ENCODE measurements at places on chromosomes 4 and X. TPM values are rescaled to one million over a fixed set of nuclear protein-coding genes. Genes with fewer than 3 reads are reported as not detected.

The SCML1 gene
- total RNA-seq = 2.7 TPM

The ZNF157 gene
- total RNA-seq = 2.9 TPM

The USP17L10 gene
- total RNA-seq = not detected

The SSX2 gene
- not detected for total RNA-seq

The DMRTC1B gene
- 1.8 TPM for total RNA-seq

The CPE gene
- total RNA-seq = 253 TPM

The SOX3 gene
- total RNA-seq = 0.71 TPM

The SLC34A2 gene
- 2.1 TPM for total RNA-seq

The GAB1 gene
- 29.7 TPM for total RNA-seq

DNA sequence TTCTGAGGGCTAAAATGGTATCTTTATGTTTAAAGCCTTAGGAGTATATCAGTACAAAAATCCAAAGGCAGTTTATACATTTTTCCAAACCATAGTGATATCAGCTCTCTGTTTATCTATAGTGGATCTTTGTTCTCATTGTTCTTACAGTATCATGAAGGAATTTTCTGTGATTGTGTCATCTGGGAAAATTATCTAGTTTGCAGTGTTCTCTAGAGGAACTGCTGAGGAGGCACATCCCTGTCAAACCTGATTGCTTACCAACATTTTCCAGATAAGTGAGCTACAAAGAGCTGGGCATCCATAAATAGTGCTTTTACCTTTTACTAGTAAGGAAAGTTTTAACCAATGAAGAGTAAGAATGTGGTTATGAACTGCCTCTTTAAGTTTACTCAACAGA, 44.9 kb upstream of the SLC25A31 start:
- H3K27me3 ChIP-seq = peaks cover 2% of the 10 kb centered on the region
- DNase-seq = no peak
- H3K4me1 ChIP-seq = no peaks in the 10 kb centered on the region
- H3K36me3 ChIP-seq = no peaks in the 10 kb centered on the region
- no peak overlapping the region for H3K27ac ChIP-seq

DNA sequence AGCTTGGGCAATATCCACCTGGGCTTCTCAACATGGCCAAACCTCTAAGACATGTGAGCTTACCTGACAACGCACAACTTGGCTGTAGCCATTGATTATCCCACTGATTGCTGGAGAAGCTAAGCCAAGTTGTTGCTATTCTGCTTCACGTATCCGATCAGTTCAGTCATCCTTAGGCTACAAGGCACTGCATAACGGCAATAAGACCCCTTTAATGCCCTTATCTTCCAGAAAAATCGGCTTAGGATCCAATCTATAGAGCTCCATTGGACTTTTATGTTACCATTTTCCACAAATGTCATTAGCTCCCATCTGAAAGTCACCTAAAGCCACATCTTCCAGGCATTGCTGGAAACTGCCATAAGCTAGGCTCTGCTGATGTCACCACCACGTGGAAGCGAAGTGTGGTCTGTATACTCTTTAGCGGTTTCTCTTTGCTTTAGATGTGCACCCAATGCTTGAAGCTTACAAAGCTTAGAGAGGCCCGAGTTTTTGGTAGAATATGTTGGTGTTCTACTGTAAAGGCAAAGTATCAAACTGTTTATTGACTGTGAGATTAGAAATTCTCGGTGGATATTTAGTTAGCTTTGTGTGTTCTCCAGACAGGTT, 163.1 kb downstream of the CPE start:
- no peak for DNase-seq
- peaks cover 7% of the 10 kb centered on the region for H3K4me1 ChIP-seq
- H3K4me3 ChIP-seq = no peak overlapping the region
- peak overlapping the region; percentile 86 for H3K27ac ChIP-seq
- H3K36me3 ChIP-seq = no peaks in the 10 kb centered on the region

DNA sequence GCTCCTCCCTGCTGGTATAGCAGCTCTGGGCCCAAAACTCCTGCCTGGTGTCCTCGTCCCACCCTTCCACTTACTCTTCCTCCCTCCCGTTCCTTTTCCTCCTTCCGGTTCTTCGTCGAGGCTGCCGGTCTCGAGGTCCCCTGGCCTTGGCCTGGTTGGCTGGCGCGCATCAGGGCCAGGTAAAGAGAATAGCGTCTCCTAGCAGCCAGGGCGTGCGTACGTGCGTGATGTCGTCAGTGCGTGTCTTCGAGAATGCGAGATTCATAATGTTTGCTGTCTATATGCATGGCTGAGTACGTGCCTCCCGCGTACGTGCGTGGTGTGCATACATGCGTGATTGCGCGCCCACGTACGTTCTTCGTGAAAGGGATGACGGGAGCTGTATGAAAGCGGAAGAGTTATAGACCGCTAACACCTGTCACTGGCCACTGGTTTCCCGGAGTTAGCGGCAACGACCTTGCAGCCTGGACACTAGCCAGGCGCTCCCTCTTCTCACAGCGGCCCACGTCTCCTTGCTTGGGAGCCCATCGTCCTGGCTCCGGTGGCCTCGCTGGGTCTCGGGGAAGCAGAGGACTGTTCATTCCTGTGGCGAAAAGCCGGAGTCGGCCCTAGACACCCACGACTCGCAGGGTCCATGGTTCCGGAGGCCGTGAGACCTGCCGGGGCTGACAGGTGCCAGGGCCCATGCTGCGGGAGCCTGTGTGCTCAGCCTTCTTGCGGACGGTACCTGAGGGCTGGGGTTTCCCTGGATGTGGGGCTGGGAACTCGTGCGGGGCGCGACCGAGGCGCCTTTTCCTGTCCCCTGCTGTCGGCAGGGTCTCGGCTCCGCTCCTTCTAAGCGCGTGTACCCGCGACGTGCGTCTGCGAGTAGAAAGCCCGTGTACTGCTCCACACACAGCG, at the start of gene EOLA1:
TSS of gene EOLA1 (plus strand) at position 392 of the 900 bp plus-strand sequence. CDS start 4,619 bp downstream, outside the sequence.
- no peaks in the 10 kb centered on the region for H3K36me3 ChIP-seq
- H3K4me3 ChIP-seq = peak within 1 kb of the TSS; percentile 90
- H3K27me3 ChIP-seq = no peaks in the 10 kb centered on the region

GRCh38 chr4:82230306-82230705, 143.5 kb downstream of the HNRNPD start:
- no peak overlapping the region for H3K27ac ChIP-seq
- H3K4me1 ChIP-seq = peaks cover 6% of the 10 kb centered on the region
- DNase-seq = no peak
- H3K4me3 ChIP-seq = no peak overlapping the region
- H3K27me3 ChIP-seq = no peaks in the 10 kb centered on the region

- no peaks in the 10 kb centered on the region for H3K36me3 ChIP-seq
- no peak overlapping the region for H3K27ac ChIP-seq
- no peak for DNase-seq
- no peak overlapping the region for H3K4me3 ChIP-seq
- H3K4me1 ChIP-seq = peaks cover 8% of the 10 kb centered on the region
Measured at GRCh38 chr4:107725281-107725859, 5.3 kb upstream of the PAPSS1 start.

DNA sequence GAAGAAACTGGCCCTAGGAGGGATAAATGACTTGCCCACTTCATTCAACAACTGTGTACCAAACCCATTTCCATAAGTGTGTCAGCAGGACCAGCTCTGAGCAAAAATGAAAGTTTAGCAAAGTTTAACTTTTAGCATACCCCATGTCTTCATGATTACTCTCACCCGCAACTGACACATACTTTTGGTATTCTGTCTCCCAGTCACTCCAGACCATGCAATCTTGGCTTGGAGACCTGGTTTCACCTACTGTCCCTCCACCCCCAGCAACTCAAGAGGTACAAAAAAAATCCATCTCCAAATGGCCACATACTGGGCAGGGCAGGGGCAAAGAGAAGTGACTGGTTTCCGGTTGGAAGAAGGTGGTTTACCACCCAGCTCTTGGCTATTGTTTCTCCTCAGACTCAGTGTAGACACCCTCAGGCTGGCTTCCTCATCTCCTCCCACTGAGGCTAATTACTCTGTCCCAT, 79.8 kb downstream of the RLIM start:
- no peak for DNase-seq
- H3K27me3 ChIP-seq = peaks cover 2% of the 10 kb centered on the region
- H3K27ac ChIP-seq = no peak overlapping the region
- peaks cover 4% of the 10 kb centered on the region for H3K4me1 ChIP-seq
- H3K4me3 ChIP-seq = no peak overlapping the region

- H3K36me3 ChIP-seq = no peaks in the 10 kb centered on the region
- no peak overlapping the region for H3K4me3 ChIP-seq
- H3K27ac ChIP-seq = no peak overlapping the region
- H3K27me3 ChIP-seq = no peaks in the 10 kb centered on the region
Measured at GRCh38 chrX:98398542-98398941, 1514.8 kb downstream of the RPA4 start.

DNA sequence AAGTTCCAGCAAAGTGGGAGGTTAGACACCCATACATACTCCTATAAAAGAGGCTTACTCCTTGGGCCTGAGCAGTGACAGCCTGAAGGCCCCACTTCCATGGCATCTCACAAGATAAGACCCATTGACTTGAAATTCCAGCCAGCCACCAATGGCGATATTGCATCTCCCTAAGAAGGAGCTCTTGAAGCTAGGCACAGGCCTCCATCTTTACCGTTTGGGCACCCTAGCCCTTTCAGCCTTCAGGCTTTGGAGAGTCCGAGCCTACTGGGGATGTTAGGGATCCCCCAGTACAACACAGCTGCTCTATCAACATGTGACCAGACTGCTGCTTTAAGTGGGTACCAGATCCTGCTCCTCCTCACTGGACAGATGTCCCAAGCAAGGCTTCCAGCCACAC, 189.5 kb downstream of the MAGEE1 start:
- no peak for DNase-seq
- no peaks in the 10 kb centered on the region for H3K36me3 ChIP-seq
- no peak overlapping the region for H3K27ac ChIP-seq
- no peaks in the 10 kb centered on the region for H3K4me1 ChIP-seq
- no peak overlapping the region for H3K4me3 ChIP-seq
- H3K27me3 ChIP-seq = no peaks in the 10 kb centered on the region

DNA sequence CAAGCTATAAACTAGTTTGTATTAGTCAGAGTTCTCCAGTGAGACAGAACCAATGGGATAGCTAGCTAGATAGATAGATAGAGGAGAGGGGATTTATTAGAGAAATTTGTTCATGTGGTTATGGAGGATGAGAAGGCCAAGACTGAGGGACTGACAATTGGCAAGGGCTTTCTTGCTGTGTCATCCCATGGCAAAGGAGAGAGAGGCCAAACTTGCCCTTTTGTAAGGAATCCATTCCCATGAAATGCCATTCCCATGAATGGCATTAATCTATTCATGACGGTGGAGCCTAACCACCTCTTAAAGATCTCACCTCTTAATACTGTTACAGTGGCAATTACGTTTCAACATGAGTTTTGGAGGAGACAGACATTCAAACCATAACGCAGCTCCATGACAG, 58.1 kb downstream of the LINC00632 start:
- DNase-seq = no peak
- H3K27me3 ChIP-seq = no peaks in the 10 kb centered on the region
- no peak overlapping the region for H3K4me3 ChIP-seq
- H3K36me3 ChIP-seq = no peaks in the 10 kb centered on the region

GRCh38 chr4:73070074-73070390, 516 bp upstream of the COX18 start:
- DNase-seq = no peak
- H3K36me3 ChIP-seq = no peaks in the 10 kb centered on the region
- H3K27me3 ChIP-seq = peaks cover 3% of the 10 kb centered on the region
- peak overlapping the region; percentile 99 for H3K27ac ChIP-seq
- peak overlapping the region; percentile 98 for H3K4me3 ChIP-seq

GRCh38 chr4:14888790-14889572, 113.3 kb upstream of the CPEB2 start:
- H3K27me3 ChIP-seq = no peaks in the 10 kb centered on the region
- no peaks in the 10 kb centered on the region for H3K4me1 ChIP-seq
- H3K27ac ChIP-seq = no peak overlapping the region
- no peak overlapping the region for H3K4me3 ChIP-seq
- no peak for DNase-seq

DNA sequence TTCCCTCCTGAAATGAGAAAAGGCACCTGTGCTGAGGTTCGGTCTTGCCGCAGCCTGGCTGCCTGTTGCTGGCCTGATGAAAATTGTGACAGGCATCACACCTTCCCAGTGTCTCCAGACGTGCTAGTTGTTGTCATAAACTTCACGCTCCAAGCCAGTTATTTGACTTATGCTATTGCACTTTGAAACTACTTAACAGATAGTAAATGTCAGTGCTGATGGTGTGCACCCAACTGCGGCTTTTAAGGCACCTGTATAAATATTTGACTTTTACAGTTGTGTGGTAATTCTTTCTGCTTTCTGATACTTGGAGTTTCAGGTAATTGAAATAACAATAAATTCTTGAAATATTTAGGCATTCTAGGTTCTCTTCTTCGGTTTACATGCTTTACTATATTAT, 1.8 kb downstream of the WWC2 start:
- no peaks in the 10 kb centered on the region for H3K36me3 ChIP-seq
- H3K27ac ChIP-seq = no peak overlapping the region
- no peak for DNase-seq

GRCh38 chr4:48939785-48940184, 33.2 kb upstream of the OCIAD2 start:
- H3K4me3 ChIP-seq = no peak overlapping the region
- DNase-seq = no peak
- H3K4me1 ChIP-seq = no peaks in the 10 kb centered on the region
- no peaks in the 10 kb centered on the region for H3K27me3 ChIP-seq

- H3K4me3 ChIP-seq = no peak overlapping the region
- peak overlapping the region; percentile 5 for H3K27ac ChIP-seq
- H3K36me3 ChIP-seq = peaks cover 4% of the 10 kb centered on the region
- DNase-seq = no peak
- H3K4me1 ChIP-seq = peaks cover 8% of the 10 kb centered on the region
Measured at GRCh38 chr4:185405296-185405999, 8.8 kb downstream of the ANKRD37 start.

GRCh38 chr4:135533053-135533452, 1331.5 kb upstream of the PABPC4L start:
- DNase-seq = no peak
- no peaks in the 10 kb centered on the region for H3K36me3 ChIP-seq
- no peak overlapping the region for H3K4me3 ChIP-seq
- no peak overlapping the region for H3K27ac ChIP-seq
